ENCODE measurements at places on chromosomes 12 and 14. TPM values are rescaled to one million over a fixed set of nuclear protein-coding genes. Genes with fewer than 3 reads are reported as not detected.

The SRP54 gene
- total RNA-seq: 54.3 TPM

The TAS2R13 gene
- 2.8 TPM for total RNA-seq

The LTBR gene
- total RNA-seq: 114 TPM

- no peak for DNase-seq
- H3K27me3 ChIP-seq: no peaks in the 10 kb centered on the region
- H3K4me3 ChIP-seq: no peak overlapping the region
- H3K4me1 ChIP-seq: no peaks in the 10 kb centered on the region
Measured at GRCh38 chr12:47913081-47913480, 8.3 kb upstream of the VDR start.

- H3K36me3 ChIP-seq: peaks cover 3% of the 10 kb centered on the region
- H3K4me1 ChIP-seq: peaks cover 15% of the 10 kb centered on the region
- H3K4me3 ChIP-seq: no peak overlapping the region
Measured at GRCh38 chr12:113267621-113268020, 46.4 kb downstream of the TPCN1 start.

DNA sequence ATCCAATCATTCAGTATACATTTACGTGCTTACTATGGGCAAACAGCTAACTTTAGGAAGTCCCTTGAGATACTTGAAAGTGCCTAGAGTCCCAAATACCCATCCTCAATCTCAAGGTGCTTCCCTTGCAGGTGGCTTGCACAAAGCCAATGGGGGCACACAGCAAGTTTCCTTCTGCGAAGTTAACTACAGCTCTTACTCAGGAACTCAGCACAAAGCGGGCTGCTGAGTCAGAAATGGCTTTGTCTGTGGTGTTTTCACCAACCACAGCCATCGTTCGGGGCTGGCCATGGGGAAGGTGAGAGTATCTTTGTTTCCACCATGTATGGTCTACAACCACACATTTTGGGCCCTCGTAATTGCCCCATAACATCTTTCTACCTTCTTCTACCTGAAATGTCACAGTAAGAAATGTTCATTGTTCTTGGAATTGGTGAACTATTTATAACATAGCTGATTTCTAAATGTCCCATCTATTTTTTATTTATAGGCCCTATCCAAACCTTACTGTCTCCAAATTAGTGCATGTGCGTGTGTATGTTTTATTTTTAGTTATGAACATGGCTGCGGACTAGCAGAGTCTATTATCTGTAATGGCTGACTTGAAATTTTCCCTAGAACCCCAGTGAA lies 13.9 kb downstream of the MFAP5 start:
- H3K27ac ChIP-seq: no peak overlapping the region
- no peak overlapping the region for H3K4me3 ChIP-seq
- no peaks in the 10 kb centered on the region for H3K4me1 ChIP-seq
- H3K36me3 ChIP-seq: no peaks in the 10 kb centered on the region

DNA sequence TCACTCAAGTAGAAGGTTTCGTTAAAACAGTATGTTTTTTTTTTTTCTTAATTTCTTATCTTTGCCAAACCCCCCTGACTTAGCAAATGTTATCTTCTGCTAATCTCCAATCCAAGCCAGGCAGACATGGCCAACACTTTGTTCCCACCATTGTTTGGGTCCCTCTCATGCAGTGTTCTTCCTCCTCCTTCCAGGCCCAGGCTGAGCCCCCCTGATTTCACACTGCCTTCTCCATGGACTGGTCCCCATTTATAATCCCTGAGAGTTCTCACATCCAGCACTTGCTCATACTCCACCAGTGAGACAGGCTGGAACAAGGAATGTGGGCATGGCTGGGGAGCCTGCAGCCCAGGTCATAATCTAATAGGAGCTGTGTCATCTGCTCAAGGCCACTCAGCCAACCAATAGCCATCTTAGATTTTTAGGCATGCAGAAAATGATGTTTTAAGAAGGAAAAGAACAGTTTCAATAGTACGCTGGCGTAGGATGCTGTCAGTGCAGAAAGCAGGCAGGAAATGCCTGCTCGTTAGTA lies 238.4 kb upstream of the CCDC196 start:
- no peak overlapping the region for H3K27ac ChIP-seq
- no peaks in the 10 kb centered on the region for H3K27me3 ChIP-seq
- no peak for DNase-seq

- no peak overlapping the region for H3K27ac ChIP-seq
- H3K4me1 ChIP-seq: no peaks in the 10 kb centered on the region
- DNase-seq: no peak
Measured at GRCh38 chr12:83158613-83159207, 472.0 kb downstream of the TMTC2 start.
